RWPE1 (cell line): ENCODE measurements at places on chromosomes 3 and 15.

GRCh38 chr15:35047528-35047927, 37.6 kb downstream of the NANOGP8 start:
- DNase-seq: no peak

GRCh38 chr3:150074277-150074676, 103.6 kb upstream of the PFN2 start:
- no peak for DNase-seq

DNA sequence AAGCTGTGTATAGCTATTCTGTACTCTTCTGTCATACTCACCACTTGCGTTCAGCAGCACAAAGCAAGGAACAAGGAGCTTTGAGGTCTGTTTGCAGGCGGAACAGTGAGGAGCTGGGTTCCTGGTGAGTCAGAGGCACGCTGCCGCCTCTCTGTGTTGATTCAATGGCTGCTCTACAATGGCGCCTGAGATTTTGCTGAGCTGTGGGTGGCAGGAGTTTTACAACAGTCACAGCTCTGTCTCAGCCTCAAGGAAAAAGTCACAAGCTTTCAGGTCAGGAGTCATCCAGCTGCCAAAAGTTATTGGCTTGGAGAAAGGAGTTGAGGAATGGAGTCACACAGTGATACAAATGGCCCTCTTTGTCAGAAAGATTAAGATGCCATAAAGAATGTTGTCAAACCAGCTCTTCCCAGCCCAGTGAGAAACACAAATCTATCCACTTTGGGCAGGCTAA, 98.1 kb downstream of the SSR3 start:
- DNase-seq: no peak

DNA sequence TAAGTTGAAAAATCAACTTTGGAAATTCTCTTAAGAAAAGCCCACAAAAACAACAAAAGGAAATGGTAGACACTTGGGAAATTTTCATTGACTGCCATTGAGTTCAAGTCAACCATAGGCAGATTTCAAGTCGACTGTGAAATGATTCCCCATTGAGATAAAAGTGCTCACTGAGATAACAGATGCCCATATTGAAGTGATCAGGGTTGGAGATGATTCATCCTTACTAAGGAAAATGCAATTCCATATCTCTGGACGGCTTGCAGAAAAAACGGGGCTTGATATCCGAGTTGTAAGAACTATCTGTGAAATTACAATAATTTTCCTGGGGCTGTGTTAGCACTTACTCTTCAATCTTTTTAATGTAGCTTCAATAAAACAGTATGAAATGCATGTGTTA, 373.1 kb upstream of the THRB start:
- DNase-seq: no peak

DNA sequence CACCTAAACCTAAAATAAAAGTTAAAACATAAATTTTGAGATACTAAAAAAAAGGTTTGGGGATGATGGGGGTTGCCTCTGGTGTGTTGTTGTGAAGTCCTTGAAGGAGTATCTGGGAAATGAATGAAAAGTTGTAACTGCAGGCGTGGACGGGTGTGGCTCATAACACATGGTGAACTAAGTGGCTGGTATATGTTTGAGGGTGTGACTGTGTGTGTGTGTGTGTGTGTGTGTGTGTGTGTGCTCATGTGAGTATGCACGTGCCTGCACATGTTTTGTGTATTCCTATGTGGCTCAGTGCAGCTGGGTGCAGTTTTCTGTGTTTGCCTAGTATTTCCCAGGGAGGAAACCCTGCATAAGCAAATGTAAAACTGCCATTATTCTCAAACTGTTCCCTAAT, 229.9 kb upstream of the TRIM42 start:
- no peak for DNase-seq

DNA sequence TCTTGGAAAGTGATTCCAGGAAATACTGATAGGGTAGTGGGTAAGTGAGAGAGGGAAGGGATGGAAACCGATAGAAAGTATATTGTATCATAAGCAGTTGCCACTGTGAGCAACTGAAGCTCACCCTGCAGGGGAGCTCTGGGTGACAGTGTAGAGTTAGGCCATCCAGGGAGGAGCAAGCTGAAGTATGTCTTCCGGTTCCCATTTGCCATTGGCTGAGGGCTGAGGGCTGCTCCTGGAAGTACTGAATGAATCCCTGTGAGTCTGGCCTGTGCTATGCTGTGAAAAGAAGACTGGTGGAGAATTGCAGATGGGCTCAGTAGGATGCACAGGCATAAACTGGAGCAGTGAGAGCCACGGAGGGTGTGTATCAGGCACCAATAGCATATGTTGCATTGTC, 348.3 kb downstream of the MFSD1 start:
- DNase-seq: no peak

DNA sequence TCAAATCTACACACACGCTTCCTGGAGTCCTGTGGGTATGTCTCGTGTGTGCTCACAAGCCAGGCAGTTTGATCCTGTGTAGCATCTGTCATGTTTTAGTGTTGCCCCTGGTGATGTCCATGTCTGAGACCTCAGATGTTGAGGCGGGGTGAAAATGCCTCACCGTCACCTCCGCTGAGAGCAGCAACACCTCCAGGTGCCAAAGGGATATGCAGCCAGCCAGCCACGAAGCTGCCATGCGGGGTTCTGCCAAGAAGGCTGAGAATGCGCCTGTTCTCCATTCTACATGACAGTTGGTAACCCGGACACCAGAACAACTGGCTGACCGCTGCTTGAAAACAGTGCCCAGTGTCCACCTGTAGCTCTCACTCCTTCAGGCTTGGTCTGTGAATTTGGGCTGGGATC, 253.8 kb downstream of the TLE3 start:
- no peak for DNase-seq

DNA sequence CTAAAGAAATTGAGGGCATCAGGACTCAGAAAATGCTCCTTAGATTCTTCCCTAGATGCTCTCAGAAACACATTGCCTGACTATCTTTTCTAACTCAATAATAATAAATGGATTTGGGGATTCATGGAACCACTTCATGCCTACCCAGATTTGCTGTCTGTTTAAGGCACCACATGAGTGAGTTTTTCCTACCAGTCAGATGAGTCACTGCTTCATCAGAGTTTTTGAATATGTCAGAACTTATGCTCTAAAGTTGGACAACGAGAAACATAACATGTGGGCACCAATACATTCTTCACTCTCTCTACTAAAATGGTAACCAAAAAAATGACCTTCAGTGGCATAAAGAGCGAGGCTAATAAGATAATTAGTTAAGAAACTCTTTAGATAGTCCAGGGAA, 1135.1 kb downstream of the TUSC7 start:
- DNase-seq: no peak

- no peak for DNase-seq
These were observed 308.0 kb upstream of the THRB start for GRCh38 chr3:24802614-24803013.

GRCh38 chr3:90016555-90016954, 909.1 kb downstream of the EPHA3 start:
- peak; percentile 5 for DNase-seq

DNA sequence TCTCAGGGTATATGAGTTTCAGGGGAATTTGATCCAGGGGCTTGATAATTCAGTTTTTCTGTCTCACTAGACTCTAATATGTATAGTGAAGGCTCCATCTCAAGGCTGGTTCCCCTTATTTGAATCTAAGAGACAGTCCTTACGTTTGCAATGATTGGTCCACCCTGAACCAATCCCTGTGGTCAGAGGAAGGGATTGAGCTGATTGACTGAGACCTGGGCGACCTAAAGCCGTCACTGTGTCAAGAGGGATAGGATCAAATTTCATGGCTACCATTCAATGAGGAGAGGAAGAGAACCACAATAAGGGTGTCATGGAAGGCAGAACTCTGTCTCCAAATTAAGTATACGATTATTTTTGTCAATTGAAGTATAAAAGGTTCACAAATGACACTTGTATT, 16.3 kb downstream of the NUDT16 start:
- DNase-seq: no peak

GRCh38 chr3:178966299-178967176, 105.1 kb downstream of the ZMAT3 start:
- DNase-seq: peak; percentile 30

GRCh38 chr3:9230596-9230995, 18.9 kb downstream of the SRGAP3 start:
- no peak for DNase-seq

GRCh38 chr3:38152609-38153008, 12.7 kb upstream of the OXSR1 start:
- no peak for DNase-seq

DNA sequence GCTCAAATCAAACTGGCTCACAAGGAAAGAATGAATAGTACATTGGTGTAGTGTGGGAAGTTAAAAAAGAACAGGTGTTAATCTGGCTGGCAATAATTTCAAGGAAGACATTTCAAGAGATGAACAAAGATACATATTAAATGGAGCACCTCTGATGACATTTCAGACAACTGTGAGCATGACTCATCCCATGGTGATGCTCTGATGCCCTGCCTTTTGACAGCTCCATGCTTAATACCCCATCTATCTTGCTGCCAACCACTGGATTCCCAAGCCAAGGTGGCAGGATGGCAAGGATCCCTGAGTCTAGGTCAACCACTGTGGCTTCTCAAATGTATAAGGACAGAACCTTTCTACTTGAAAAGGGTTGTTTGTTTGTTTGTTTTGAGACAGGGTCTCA, 29.3 kb downstream of the LRRC2 start:
- DNase-seq: no peak

- DNase-seq: peak; percentile 92
These were observed 8.4 kb downstream of the ITGB5 start for GRCh38 chr3:124878561-124879336.

DNA sequence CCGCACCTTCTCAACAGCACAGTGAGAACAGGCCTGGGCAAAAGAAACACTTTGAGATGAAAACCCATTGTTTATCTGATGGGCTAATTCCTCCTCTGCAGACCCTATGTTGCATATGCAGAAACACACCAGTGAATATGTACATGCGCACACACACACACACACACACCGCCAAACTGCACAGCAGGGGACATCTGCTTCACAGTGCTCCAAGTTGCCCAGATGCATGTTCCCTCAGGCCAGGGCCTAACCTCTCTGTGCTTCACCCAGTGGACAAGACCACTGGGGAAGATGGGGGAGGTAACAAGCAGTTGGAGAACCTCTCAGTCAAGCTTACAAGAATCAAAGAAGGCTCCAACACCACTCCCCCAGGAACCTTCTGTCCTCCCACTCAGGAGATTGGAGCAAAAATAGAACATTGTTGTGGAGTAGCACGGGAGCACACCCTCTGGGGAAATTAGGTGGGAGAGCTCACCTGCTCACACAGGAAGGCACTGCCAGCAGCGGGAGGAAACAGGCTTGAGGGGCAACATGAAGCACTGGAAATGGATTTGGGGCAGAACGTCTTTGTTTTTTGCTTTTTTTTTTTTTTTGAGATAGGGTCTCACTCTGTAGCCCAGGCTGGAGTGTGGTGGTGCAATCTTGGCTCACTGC, 13.0 kb downstream of the HCN4 start:
- DNase-seq: no peak
